ENCODE measurements at places on chromosomes 4 and X. TPM values are rescaled to one million over a fixed set of nuclear protein-coding genes. Genes with fewer than 3 reads are reported as not detected.

The KLHL15 gene
- polyA plus RNA-seq: 12.3 TPM

The TLR3 gene
- polyA plus RNA-seq: 14.4 TPM

The PLK4 gene
- polyA plus RNA-seq: 21.4 TPM

The LDOC1 gene
- 79.8 TPM for polyA plus RNA-seq

The UCHL1 gene
- 97.5 TPM for polyA plus RNA-seq

The MMAA gene
- polyA plus RNA-seq: 10.9 TPM

The FGFR3 gene
- 147 TPM for polyA plus RNA-seq

The USP17L22 gene
- polyA plus RNA-seq: not detected

The PLAC8 gene
- 2.6 TPM for polyA plus RNA-seq
